ENCODE measurements at places on chromosomes 6 and 20. TPM values are rescaled to one million over a fixed set of nuclear protein-coding genes. Genes with fewer than 3 reads are reported as not detected.

CFB gene
- total RNA-seq = 0.86 TPM

GSTA3 gene
- not detected for total RNA-seq

SIRPB1 gene
- 11.6 TPM for total RNA-seq

ZFP57 gene
- not detected for total RNA-seq

MTFR2 gene
- total RNA-seq = 6.2 TPM

MDFI gene
- total RNA-seq = 96.4 TPM

TP53TG5 gene
- not detected for total RNA-seq

GPR63 gene
- total RNA-seq = 0.07 TPM

BTNL2 gene
- total RNA-seq = not detected

KIAA1755 gene
- 0.44 TPM for total RNA-seq

LTB gene
- 1.5 TPM for total RNA-seq

DAAM2 gene
- total RNA-seq = not detected

HNF4A gene
- not detected for total RNA-seq

FOXC1 gene
- total RNA-seq = 12.0 TPM

KHDC1L gene
- 0.80 TPM for total RNA-seq

PKIB gene
- 28.0 TPM for total RNA-seq

LRRC1 gene
- 18.1 TPM for total RNA-seq

ZBTB12 gene
- total RNA-seq = 8.6 TPM

RPP21 gene
- total RNA-seq = 161 TPM

OR2H2 gene
- not detected for total RNA-seq

TLDC2 gene
- not detected for total RNA-seq

MAN1A1 gene
- total RNA-seq = 19.0 TPM

SLC17A1 gene
- not detected for total RNA-seq

ATP9A gene
- total RNA-seq = 34.6 TPM

ARFGEF2 gene
- 33.5 TPM for total RNA-seq

MICA gene
- total RNA-seq = 35.0 TPM

WASF1 gene
- total RNA-seq = 15.8 TPM

SERAC1 gene
- total RNA-seq = 5.0 TPM

PXDC1 gene
- 46.2 TPM for total RNA-seq

HAO1 gene
- not detected for total RNA-seq

RSPO4 gene
- total RNA-seq = not detected

MRS2 gene
- total RNA-seq = 21.3 TPM

SLC44A4 gene
- total RNA-seq = 4.9 TPM

CRIP3 gene
- 0.29 TPM for total RNA-seq

MTHFD1L gene
- 17.5 TPM for total RNA-seq

TGIF2 gene
- 15.2 TPM for total RNA-seq

UBE3D gene
- 5.0 TPM for total RNA-seq

ENPP5 gene
- 0.04 TPM for total RNA-seq

EDN1 gene
- total RNA-seq = 25.6 TPM

IL17F gene
- not detected for total RNA-seq

BANF2 gene
- total RNA-seq = not detected

E2F3 gene
- total RNA-seq = 8.8 TPM

PLG gene
- total RNA-seq = not detected

TRIM15 gene
- not detected for total RNA-seq

UTRN gene
- 58.3 TPM for total RNA-seq
